Cerebellar cortex (tissue), 1 donor: ENCODE measurements at places on chromosomes 5 and 9.
A peak's percentile ranks its signal among the peaks of the same experiment; 100 is the strongest.

DNA sequence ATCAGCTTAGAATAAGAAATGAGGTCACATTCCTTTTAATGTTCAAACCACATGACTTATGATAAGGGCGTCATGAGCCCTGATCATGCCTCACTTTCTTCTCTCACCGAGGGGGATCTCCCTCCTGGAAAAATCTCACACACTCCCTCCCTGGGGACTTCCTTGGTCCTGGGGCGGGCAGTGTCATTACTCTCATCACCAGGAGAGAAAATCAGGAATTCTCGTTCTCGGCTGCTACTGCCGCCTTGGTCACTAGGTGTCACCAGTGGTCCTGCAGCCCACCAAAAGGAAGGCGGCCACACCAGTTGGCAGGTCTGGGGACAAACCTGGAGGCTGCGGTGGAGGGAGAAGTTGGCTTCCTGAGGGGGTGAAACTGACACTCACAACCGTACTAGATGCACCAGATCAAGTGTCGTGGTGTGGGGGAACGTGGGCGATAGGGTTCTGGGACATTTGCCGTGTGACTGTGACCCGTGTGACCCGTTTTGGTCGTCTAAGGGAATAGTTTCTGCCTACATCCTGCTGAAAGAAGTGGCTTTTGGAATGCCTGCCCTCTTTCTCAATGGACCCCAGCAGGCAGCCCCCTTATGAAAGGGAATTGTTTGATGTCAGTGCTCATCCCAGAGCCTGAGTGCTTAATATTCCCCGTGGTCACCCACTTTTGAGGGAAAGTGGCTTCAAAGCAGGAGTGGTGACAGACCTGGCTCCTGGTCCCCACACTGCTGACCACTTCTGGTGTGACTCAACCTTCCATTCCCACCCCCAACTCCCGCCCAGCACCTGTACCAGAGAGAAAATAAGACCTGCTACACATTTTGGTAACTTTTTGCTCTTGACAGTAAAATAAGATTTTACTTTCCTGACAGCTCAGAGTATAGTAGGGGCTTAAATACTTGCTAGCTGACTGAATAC lies 63.2 kb downstream of the ACER2 start:
- DNase-seq, result peak; percentile 67

DNA sequence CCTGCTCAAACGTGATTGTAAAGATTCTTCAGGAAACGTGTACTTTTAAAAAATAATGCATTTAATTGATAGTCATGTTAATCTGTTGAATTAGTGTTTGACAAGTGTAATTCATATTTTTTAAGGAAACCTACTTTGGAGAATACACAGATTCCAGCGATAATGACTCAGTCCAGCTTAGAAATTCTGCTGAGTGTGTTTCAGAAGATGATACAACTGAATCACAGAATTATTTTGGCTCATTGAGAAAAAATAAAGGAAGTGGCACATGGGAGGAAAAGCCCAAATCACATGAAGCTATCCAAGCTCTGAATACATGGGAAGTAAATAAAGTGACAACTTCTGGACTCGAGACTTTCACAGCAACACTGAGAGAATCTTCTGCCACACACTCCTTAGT lies 37.8 kb downstream of the ICE1 start:
- no peak for DNase-seq

GRCh38 chr5:92594031-92594430 lies 987.0 kb downstream of the NR2F1-AS1 start:
- no peak for DNase-seq

- no peak for DNase-seq
These were observed 182.6 kb downstream of the CAAP1 start for GRCh38 chr9:26710008-26710407.

DNA sequence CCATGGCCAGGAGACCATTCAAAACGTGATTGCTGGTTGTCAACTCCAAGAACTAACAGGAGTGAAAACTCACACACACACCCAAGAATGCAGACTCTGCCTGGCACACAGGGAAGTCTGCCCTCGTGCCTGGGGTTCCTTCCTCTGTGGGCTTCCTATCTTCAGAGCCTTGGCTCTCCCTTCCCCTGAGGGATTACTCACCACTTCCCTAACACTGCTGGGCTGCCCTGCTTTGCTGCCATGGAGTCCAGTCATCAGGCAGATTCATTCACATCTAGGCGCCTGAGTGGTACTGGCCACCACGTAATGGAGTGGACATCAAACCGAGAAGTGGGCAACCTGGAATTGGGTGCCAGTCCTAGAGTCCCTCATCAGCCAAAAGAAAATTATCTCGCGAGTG lies 76.4 kb upstream of the PRSS3 start:
- DNase-seq, result no peak

DNA sequence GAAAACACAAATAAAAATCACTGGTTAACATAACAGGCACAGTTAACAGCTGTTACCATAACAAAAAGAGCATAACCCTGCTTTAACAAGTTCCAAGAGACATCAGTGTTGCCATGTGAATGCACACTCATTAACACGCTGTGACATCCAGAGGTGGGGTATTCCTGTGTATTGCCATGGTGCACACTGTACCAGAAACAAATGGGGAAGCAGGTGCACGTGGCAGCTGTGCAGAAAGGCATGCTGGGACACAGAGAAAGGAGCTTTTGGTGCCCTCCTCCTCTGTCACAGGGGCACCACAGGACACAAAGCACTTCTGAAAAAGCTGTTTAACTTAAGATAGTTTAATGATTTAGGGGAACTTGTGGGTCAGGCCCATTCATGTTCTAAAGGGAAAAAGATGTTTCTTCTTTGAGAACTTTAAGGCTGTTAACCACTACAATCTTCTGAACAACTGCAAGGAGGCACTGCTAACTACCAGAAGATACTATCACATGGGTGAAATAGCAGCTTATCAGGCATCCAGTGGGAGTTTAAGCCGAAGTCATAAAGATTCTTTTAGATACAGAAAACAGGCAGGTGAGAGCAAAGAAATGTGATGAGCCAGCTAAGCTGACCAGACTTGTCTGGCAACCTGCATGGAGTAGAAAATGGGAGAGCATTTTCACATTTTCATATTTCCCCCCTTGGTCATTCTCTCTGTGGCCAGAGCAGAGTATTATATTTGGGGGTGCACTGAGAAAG lies 56.4 kb upstream of the GOLPH3 start:
- no peak for DNase-seq
